ENCODE measurements at places on chromosomes 13 and 19. TPM values are rescaled to one million over a fixed set of nuclear protein-coding genes. Genes with fewer than 3 reads are reported as not detected.

Gene HCN2
- total RNA-seq, result not detected

Gene GPR18
- total RNA-seq, result not detected

Gene P2RY11
- 16.4 TPM for total RNA-seq

Gene NBEA
- total RNA-seq, result 4.5 TPM

Gene KASH5
- not detected for total RNA-seq

Gene MBD3L3
- total RNA-seq, result not detected

Gene ARHGAP33
- total RNA-seq, result 0.68 TPM

Gene SULT2A1
- total RNA-seq, result not detected

Gene APC2
- 0.05 TPM for total RNA-seq

Gene RAB4B
- total RNA-seq, result 14.2 TPM

Gene TMC4
- total RNA-seq, result 0.74 TPM

Gene S1PR5
- 0.17 TPM for total RNA-seq

Gene TSPAN16
- total RNA-seq, result not detected

Gene ATCAY
- total RNA-seq, result not detected

Gene ZNF234
- 4.0 TPM for total RNA-seq

Gene GPR108
- 24.2 TPM for total RNA-seq

Gene CPB2
- not detected for total RNA-seq

Gene RELB
- total RNA-seq, result 13.2 TPM

Gene MEDAG
- 4.6 TPM for total RNA-seq

Gene ZNF175
- total RNA-seq, result 5.0 TPM

Gene RSPH6A
- total RNA-seq, result not detected

Gene PRKD2
- 8.3 TPM for total RNA-seq

Gene HCST
- 1.7 TPM for total RNA-seq

Gene SRRM5
- not detected for total RNA-seq

Gene THSD1
- 2.5 TPM for total RNA-seq

Gene KLK3
- not detected for total RNA-seq

Measured in psoas muscle (tissue), 8 donors.